ENCODE measurements at places on chromosomes 5 and 9.

DNA sequence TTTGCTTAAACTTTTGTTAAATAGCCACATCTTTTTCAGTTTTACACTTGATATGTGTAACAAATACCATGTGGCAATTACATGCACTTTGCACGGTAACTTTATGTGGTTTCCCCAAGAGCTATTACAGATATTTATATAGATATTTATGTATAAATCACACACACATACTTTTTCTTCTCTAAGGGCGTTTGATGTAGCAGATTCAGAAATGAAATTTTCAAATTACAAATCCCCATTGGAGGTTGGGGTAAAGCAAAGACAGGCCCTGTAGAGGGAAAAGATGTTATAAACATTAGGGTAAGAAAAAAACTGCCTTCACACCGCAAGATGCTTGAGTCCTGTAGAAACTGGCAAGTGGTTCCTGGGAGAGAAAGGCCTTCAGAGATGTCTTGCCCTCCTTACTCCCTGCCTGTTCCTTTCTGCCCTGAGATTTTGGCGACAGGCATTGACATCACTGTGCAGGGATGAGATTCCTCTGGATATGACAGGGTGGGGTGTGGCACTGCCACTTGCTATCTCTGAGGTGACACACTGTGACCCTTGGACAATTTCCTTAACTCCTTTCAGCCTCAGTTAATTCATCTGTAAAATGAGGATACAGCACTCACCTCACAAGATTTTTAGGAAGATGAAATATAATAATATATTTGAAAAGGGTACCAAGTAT, 177.9 kb upstream of the TUT7 start:
- no peak for DNase-seq

DNA sequence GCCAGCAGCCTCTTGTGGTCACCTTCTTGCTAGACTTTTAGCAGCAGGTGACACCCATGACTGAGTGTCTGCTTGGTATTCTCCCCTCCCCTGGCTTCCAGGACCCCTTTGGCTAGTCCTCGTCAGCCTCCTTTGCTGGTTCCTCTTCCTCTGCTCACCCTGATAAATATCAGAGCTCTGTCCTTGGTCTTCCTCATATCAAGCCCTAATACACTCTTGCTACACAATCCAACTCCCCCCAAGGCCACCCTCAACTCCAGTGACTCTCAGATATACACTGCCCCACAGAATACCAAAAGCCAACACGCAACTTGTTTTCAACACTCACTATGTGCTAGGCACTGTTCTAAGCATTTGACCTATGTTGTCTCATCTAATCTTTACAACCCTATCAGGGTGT, 30.3 kb upstream of the LCP2 start:
- DNase-seq: no peak

DNA sequence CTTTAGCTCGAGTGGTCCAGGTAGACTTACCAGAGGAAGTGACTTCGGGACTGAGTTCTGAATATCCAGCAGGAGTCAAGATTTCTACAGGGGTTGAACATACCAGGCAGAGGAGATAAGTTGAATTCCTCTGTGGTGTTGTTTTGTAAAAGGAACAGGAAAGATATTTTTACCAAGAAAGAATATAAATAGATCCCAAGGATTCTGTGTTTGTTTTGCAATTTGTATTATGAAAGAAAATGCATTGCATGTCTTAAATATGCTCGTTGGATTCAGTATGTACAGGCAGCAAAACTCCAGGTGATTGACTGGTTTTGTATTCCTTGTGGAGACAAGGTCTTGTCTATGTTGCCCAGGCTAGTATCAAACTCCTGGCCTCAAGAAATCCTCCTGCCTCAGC, 197.8 kb downstream of the FRMD3 start:
- no peak for DNase-seq

GRCh38 chr5:111165058-111165457, 59.1 kb upstream of the CAMK4 start:
- no peak for DNase-seq

DNA sequence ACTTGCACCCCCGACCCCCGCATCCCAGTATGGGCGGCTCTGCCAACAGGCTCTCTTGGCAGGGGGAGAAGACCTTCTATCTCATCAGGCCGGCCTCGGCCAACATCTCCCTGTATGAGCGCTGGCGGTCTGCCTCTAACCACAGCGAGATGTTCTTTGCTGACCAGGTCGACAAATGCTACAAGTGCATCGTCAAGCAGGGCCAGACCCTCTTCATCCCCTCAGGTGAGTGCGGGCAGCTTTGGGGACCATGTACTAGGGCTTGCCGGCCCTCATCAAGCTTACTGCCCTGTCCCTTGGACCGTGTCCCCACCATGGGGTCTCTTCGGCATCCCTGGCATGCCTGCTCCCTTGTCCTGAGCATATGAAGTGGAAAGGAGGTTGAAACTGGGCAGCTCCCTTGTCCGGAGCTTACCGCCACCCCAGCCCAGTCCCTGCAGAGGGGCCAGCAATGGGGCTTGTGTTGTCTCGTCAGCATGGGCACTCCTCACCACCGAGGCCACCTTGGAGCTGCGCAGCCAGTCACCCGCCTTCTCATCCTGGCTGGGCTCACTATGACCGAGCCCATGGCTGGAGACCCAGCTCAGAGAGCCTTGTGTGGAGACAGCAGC, 78.1 kb downstream of the PHF2 start:
- DNase-seq: no peak

DNA sequence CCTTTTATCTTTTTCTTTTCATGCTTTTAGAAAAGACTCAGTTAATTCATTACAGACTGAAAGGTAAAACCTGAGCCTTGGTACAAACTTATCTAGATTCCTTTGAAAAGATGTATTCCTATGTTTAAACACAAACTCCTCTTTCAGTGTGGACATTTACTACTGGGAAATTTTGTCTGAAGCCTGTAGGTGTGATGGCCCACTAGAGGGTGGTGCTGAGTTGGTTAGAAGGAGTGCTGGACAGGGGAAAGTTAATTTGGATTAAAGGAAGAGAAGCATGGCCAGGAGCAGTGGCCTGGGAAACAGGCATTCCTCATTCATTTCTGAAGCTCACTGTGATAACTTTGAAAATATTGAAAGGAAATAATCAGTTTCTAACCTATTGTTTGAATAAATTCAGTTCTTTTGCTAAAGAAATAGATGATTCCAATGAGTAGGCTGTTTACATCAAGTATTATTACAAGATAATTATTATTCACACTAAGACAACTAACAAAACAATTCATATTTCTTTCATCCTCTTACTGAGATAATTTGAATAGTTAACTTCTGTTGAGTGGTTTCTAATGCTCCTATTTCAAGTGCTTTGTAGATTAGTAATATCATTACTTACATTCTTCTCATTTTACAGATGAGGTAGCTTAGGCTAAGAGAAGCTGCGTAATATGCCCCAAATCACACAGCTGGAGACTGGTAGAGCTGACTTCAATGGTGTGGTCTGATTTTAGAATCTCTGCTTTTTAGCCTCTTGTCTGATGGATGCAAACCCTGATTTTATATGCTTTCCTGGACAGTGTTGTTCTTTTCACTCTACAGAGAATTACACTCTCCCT, 150.9 kb downstream of the ADGRV1 start:
- no peak for DNase-seq

DNA sequence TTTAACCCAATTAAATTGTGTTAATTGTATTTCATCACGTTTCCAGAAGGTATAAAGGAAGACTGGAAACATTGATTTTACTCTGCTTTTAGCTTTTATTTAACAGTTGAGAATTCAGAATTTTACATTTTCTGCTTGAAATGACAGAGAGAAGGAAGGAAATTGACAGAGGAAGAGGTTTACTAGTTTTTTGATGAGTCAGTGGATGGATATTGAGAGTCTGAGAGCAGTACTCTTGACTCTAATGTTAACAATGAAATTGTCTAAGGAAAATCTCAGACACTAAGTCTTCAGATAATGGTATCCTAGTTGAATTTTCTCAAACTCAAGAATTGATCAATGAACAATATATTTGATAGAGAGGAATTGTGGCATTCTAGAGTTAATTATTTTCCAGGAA, 60.6 kb downstream of the IPO11 start:
- DNase-seq: no peak

DNA sequence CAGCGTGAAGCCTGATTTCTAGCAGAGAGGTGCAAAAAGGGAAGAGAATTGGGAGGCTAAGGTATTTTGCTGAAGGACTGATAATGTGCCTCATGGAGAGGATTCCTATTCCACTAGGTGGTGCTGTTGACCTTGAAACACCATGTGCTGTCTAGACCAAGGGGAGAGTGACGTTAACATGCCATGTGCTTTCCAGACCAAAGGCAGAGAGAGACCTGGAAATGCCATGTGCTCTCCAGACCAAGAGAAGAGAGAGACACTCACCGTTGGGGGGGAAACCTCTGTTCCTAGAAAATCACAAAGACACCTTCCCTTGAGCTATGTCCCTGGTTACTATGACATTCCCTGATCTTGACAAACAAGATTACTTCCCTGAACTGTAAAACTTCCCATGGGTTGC, 286.0 kb upstream of the TUSC1 start:
- DNase-seq: no peak

DNA sequence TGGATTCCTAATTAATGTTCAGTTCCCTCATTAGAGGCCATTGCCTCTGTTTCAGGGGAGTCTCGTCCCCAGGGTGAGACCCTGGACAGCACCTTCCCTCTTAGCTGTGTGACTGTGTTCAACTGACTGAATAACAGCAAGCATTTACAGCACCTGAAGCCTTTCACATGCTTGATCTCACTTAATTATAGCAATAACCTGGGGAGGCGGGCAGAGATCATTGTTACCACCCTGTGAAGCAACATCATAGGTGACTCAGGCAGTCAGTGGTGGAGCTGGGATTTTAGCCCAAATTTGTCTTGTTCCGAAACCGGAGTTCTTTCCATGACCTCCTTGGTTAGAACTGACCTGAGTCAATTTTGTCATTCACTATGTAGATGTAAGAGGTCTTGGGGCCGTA, 105.2 kb upstream of the RAD23B start:
- DNase-seq: no peak

DNA sequence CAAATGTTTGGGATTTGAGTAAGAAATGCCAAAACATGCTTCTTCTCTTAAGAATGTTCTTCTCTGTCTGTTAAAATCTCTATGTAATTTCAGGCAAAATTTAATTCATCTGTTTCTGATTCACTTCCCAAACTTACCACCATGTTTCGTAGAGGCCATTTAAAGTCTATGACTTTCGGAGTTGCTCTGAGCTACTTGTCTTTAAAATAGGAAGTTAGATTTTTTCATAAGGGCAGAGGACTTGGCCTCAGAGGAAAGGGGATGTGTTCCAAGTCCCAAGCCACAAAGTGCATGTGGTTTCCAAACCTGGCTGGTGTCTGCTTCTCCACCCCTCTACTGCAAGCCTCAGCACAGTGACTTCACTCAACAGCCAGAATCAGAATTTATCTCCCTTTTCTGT, 111.3 kb upstream of the ADRA1B start:
- DNase-seq: peak; percentile 4

GRCh38 chr5:6190838-6191237, 187.5 kb downstream of the MED10 start:
- DNase-seq: no peak

DNA sequence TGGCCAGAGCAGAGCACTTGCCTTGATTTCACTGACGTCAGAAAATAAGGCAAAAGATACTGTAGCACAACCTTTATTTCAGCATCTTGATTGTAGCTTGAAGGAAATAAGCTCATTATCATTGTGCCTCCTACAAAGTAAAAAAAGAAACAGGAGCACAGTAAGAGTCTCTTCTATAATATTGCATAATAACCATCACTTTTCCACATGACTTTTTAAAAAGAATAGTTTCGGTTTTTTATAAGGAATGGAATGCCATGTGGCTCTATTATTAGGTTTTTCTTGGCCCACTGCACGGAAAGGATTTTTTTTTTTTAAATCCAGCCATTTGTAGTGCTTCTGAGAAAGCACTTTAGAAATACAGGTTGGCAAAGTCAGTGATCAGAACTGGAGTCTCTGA, 655.3 kb downstream of the LRRC70 start:
- DNase-seq: no peak

GRCh38 chr5:3092664-3093063, 341.2 kb upstream of the IRX2 start:
- DNase-seq: no peak

DNA sequence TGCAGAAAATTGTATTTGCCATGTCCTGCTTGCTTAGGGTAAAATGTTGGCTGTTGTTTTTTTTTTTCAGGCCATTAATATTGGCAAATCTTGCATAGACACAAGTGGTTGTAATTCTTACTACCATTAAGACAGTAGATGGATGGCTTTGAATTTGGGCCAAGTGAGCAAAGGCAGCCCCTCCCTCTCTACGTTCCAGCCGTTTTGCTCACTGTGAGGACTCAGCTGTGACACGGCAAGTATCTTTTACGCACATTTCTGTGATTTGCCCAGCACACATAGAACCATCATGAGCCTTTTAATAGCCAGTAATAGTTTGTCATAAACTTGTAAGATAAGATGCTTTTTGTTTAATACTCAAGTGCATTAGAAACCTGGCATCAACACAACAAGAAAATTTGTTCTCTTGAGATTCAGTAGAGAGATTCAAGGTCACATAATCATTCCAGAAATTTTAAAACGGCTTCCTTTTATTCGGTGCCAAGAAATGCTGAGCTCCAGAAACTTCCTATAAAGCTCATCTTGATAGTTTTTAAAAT, 205.2 kb upstream of the ADCY2 start:
- DNase-seq: no peak

DNA sequence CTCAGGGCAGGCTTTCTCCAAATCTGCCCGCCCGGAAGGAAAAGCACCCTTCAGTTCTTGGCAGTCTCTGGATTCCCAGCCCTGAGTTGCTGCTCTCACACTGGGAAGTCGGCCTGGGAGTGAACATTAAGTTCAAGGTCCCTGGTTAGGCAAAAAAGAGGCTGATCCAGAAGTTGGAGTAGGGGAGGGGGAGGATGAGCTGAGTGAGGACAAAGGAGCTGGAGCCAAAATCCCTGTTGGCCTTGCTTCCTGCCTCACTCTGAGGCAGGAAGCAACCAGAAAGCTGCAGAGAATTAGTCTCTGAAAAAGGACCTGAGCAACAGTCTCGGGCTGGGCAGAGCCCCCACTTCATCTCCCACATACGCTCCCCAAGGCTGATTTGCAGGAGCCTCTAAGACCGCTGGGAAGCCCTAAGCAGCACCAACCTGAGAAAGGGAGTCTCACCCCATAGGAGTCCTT, 15.0 kb upstream of the RPS14 start:
- DNase-seq: no peak

DNA sequence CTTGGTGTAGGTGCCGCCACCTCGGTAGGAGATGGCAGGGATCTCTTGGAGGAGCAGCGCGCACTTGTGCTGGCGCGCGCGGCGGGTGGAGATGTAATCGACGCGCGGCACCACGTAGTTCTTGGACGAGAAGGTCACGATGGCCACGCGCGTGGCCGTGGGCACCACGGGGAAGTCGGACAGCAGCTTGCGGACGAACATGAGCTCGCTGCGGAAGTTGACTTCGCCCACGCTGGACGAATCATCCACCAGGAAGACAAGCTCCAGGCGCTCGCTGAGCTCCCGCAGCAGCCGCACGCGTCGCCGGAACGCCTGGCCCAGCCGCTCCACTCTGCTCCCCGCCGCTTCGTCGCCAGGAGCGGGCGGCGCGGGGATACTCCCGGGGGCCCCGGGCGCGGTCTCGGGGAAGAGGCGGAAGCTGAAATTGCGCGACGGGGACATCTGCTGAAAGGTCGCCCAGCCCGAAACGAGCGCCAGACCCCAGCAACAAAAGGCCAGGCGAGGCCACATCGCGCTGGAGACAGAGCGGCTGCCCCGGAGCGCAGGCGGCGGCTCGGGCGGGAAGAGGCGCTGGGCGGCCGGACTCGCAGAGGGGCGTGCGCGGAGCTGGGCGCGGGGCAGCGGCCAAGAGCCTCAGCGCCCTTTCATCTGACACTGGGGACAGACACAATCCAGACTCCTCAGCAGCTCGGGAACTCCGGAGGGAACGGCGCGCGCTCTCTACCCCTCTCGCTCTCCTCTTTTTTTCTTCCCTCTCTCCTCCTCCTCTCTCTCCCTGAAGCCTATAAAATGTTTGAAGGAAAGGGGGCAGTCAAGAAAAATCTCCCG, at the start of gene SVEP1:
SVEP1 (minus strand) TSS at position 708 of the 828 bp plus-strand sequence; CDS start at position 510, 198 bp downstream.
- no peak for DNase-seq

All from CD4-positive, alpha-beta T cell treated with Interleukin-12 subunit alpha and Interleukin-12 subunit beta, for 1 hour (primary cell).